Amygdala (tissue), 56 donors: ENCODE measurements at places on chromosomes 12 and 14.

- peak; percentile 50 for DNase-seq
Observed at GRCh38 chr12:25959071-25959961, 834 bp downstream of the RASSF8 start.

DNA sequence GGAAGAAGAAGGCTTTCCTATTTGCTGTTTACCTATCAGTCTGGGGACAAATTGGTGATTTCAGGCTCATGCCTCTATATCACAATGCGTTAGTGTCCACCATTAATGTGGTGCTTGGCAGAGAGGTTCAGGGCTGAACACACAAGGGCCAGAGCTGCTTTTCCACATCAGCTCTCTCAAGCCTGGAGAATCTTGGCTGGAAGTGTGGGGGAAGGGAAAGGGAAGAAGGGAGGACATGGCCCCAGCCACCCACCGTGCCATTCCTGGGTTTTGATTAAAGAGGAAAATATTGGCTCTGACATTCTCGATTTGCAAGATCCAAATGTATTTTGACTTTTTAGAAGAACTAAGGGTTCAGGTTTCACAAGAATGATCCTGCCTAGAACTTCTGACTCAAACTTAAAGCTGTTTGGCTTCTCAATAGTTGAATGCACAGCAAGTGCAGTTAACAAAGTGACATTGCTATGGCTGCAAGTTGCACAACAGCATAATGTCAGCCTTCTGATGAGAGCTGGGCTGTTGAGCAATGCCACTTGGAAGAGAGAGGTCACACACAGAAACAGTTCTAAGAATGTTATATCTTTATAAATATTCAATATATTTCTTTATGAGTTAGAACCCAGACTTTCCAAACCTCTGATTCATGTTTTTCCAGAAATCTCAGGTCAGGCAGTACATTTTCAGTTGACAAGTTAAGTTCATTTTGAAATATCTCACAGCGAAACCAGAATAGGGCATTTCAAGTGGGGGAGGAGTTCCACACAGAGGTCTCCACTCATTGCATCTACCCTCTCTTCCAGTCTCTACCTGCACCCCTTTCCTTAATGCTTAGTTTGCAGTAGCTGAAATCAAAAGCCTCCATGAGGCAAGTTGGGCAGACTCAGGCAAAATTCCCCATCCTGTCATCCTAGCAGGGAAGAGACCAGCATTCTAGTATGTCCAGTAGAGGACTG lies 25.3 kb downstream of the IGF1 start:
- no peak for DNase-seq

DNA sequence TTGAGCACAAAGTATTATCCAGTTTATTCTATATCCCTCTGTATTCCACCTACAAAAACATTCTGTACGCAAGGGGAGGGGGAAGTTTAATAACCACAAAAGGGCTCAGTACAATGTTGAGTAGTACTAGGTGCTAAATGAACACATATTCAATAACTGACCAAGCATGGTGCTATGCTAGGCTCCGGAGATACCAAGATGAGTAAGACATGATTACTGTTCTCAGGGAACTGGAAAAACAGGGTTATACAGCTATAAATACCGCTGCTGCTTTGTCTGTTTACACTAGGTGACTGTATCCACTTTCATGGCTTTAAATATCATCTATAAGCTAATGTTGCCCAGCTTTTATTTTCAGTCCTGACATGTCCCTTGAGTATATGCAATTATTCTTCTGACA lies 135.8 kb downstream of the INSM2 start:
- DNase-seq, result no peak

- peak; percentile 43 for DNase-seq
Observed at GRCh38 chr14:96502621-96503305, 581 bp downstream of the PAPOLA start.

DNA sequence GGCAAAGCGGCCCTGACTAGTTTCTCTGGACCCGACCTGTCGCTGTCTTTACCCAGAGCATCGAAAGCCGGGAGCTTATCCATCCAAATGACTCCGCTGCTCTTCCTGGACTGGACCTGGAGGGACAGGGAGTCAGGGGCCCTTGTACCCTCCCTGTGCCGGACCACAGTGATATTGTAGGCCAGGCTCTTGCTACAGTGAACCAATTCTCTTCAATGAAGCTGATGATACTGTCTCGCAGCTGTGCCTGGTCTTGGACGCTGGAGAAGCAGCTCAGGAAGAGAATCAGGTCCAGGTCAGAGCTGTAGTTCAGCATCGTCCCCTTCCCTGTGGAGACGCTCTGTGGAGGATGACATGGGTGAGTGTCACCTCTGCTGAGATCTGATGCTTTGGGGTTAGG lies 14.7 kb upstream of the OASL start:
- DNase-seq, result no peak

GRCh38 chr12:28253161-28253641 lies 62.9 kb downstream of the CCDC91 start:
- no peak for DNase-seq

- peak; percentile 41 for DNase-seq
Observed at GRCh38 chr12:52278575-52279421, 4.4 kb downstream of the KRT86 start.

DNA sequence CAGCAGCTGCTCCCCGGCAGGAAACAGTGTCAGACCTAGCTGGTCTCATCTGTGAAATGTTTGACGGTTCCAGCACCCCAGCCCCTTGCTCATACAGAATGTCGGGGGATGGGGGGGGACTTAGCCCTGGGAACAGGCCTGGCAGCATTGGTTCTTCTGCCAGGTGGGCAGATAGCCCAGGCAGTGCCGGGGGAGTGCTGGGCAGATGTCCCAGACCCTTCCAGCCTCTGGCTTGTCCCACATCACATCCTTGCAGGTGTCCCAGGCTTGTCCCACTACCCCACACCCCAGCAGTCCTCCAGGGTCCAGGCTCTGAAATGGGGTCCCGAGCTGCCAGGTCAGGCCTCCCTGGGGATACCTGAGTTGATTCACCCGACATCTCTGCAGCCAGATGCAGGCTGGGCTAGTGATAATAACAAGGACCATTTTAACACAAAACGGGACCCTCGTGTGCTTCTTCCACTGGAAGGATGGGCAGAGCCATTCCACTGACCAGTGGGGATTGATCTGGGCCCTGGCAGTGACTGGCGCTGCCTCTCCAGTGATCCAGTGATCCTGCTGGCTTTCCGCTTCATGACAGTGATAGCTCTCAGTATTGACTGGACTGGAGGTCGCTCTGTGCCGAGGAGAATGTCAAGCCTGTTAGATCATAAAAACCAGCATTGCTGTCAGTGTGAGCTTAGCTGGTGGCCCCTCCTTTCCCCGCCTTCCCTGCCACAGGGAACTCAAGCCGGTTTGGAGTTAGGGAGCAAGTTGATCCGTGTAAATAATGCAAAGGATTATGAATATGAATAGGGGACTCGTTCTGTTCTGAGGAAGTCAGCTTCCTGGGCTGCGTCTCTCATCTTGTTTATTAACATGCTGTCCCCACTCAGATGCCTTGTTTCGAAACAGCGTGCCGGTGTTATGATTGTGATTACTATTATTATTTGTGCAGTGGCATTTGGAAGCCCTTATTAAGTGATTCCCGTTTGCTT lies 180.6 kb downstream of the AACS start:
- no peak for DNase-seq

DNA sequence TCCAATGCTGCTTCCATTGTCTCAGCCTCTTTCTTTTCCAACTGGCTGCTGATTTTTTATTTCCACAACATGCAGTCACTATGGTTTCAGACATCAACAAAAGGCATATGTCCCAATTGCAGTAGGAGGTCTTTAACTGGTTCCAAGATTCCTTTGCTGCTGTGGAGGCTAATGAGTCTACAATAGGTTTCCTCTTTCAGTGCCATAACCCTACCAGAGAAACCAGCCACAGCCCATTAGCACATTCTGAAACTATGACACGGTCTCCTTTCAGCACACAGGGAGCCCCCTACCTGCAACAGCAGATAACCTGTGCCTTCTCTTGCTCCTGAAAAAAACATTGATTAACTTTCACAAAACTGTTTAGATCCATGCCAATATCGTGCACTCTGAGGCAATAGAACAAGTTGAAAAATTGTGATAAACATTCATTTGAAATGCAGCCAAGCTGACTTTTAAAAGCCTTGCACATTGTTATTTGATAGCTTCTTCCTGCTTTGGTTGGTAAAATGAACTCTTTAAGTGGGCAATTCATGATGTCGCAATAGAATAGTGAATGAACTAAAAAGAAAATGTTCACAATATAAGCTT lies 32.4 kb downstream of the PLEKHG7 start:
- no peak for DNase-seq

- no peak for DNase-seq
Observed at GRCh38 chr14:100782516-100783320, 43.2 kb upstream of the MEG3 start.

DNA sequence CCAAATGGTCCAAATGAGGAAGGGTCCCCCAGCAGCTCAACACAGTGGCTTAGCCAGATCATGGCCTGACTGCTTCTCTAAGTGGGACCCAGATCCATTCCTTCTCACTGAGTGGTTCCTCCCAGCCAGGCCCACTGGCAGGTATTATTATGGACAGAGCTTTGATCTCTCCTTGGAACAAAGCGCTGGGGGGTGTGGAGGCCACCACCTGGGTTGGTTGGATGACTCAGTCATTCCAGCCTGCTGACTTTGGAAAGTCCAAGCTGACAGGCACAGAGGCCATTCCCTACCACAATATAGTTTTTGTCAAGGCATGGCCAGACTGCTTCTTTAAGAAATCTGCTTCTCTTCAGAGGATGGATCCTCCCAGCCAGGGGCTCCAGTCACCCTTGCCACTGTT lies 341.1 kb downstream of the BTG1 start:
- no peak for DNase-seq

DNA sequence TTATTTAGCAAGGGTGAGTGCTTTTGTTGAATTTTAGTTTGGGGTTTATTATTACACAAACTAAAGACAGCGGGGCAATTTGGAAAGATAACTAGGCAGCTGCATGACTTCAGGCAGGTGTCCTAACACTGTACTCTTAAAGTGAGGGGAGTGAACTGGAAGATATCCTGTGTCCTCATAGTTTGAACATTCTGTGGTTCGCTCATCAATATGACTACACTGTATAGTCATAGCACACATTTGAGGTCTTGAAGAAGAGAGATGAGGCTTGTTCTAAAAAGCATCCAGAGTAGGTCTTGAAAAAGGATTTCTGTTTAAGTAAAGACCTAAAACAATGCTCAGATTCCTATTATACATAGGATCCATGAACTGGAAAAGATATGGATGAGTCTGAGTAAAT lies 1.7 kb upstream of the MAP3K9 start:
- no peak for DNase-seq

DNA sequence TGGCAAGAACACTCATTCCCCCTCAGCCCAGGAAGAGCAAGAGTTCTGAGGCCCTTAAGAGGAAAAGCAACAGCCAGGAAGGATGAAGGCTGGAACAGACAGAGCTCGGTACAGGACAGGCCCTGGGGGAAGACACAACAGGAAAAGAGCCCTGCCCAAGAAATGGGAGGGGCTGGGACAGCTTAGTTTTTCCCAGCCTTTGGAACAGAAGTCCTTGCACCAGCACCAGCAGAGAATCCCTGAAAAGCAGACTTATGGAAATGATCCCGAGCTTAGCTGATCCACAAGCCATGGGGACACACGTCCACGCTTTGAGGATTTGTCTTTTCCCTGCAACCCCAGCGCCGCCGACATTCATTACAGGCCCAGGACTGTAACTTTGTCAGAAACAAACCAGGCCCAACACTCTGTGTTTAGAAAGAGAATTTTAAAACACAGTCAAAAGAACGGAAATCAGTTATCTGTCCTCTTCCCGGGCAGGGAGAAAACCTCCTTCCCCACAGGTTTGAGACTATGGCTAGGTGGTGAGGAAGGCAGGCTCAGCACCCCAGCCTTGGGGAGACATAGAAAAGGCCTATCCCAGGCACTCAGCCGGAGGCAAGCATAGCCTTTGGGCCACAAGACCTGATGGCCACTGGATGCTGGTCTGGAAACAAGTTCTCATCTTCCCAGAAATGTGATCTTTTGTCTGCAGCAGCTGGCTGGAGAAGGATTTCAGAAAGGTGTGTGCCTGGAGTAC lies 4.0 kb upstream of the AVIL start:
- no peak for DNase-seq

DNA sequence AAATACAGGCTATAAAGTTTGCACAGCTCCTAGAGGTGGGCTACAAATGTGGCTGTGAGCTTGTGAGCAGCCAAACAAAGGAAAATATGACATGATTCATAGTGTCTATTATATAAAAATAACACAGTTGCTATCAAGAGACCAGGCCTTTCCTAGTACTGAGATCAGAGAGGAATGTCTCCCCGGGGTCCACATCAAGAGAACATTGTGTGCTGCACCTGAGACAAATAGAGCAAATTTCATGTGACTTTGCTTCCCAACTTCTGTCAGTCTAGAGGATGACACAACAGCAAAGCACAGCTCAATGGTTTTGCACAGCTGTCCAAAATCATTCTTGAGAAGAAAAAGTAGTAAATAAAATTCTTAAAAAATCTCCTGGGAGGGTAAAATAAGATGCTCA lies 297.5 kb upstream of the PRKD1 start:
- no peak for DNase-seq

- DNase-seq, result no peak
Observed at GRCh38 chr12:57223191-57224165, 6.0 kb upstream of the SHMT2 start.

DNA sequence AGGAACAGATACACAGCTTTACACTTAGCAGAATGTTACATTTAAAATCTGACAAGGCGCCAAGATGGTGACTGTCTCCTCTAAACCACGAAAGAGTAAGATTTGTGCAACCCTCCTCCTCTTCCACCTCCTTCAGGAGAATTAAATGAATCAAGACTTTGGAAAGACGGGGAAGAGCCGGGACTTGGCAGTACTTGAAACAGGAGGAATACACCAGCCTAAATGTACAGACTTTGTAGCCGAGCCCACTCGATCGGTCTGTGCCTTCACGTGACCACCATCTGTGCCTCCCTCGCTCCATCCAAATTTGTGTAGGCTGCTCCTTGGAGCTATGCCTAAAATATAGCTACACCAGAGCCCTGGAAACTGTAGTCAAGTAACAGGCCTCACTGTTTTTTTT lies 38.3 kb downstream of the SSPN start:
- peak; percentile 19 for DNase-seq

DNA sequence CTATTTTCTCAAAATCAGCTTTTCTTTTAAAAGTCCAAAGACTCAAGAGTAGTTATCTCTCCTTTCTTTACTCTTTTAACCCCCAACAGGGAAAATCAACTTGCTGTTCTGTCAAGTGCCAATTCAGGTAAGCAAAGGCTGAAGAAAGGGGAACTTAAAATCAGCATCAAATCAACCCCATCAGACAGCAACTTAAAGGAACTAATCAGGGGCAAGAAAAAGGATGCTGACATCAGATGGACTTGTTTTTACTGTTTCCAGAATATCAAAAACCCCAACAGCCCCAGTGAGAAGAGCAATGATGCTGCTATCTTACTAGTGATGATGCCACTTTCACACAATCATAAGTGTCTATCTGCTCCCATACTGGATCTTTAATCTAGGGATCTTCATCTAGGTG lies 3.4 kb downstream of the BAZ2A start:
- DNase-seq, result no peak

- no peak for DNase-seq
Observed at GRCh38 chr12:128830505-128830893, 6.7 kb upstream of the SLC15A4 start.

GRCh38 chr12:131014343-131014742 lies 60.6 kb downstream of the ADGRD1 start:
- no peak for DNase-seq

- no peak for DNase-seq
Observed at GRCh38 chr14:61176686-61177085, 104.5 kb downstream of the TMEM30B start.
